ENCODE measurements at places on chromosomes 16 and 17. TPM values are rescaled to one million over a fixed set of nuclear protein-coding genes. Genes with fewer than 3 reads are reported as not detected.

The TSPAN10 gene
- polyA plus RNA-seq: 7.7 TPM

The TP53TG3C gene
- polyA plus RNA-seq: not detected

The NOS2 gene
- polyA plus RNA-seq: 1.9 TPM

The IRX5 gene
- 7.7 TPM for polyA plus RNA-seq

The PLA2G10 gene
- 0.58 TPM for polyA plus RNA-seq

The EARS2 gene
- 28.2 TPM for polyA plus RNA-seq

Data from left renal cortex interstitium (tissue), 4 donors.